ENCODE measurements at places on chromosomes 5 and 9.

DNA sequence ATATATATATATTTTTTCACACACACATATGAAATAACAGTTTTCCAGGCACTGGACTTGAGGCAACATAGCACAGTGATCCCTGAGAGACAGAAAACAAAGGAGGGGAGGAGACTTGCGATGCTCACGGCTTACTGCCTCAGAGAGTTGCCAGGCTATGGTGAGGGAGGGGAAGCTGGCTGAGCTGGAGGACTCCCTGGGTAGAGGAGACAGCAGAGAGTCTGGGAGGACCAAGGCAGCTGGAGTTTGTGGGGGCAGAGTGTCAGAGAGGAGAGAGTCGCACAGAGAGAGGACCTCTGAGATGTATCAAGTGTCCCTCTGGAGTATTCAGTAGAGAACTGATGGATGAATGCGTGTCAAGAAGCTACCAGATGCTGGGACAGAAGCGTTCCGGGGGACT lies 23.1 kb upstream of the QSOX2 start:
- DNase-seq: no peak

DNA sequence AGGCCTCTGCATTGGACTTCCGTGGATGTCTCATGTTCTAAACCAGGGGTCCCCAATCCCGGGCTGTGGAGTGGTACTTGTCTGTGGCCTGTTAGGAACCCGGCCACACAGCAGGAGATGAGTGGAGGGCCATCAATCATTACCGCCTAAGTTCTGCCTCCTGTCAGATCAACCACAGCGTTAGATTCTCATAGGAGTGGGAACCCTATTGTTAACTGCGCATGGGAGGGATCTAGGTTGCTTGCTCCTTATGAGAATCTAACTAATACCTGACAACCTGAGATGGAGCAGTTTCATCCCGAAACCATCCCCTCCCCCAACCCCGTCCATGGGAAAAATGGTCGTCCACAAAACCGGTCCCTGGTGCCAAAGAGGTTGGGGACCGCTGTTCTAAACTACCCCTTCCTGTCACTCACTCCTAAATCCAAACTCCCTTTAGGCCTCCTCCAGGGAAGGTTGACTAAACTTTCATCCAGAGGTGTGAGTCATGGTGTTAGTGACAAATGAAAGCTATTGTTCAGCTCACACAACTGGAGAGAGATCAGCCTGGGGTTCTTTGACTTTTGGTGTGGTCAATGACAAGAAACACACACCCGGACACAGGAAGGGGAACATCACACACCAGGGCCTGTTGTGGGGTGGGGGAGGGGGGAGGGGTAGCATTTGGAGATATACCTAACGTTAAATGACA lies 9.5 kb downstream of the KCNV2 start:
- no peak for DNase-seq

DNA sequence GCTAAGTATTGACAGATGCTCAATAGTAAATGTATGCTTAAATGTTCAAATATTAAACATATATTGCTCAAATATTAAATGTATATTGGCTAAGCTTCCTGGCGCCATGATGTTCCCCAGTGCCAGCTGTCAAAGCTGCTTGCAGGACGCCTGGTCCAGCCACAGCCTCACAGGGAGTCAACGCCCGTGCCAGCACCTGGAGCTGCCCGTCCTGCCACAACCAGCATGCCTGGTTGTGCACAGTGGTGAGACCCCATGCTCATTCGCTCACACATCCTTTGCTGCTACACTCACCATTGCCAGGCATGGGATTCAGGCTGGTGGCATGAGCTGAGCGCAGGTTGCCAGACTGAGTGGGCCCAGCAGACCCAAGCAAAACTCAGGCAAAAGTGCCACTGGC lies 926.9 kb upstream of the EDIL3 start:
- DNase-seq: no peak

DNA sequence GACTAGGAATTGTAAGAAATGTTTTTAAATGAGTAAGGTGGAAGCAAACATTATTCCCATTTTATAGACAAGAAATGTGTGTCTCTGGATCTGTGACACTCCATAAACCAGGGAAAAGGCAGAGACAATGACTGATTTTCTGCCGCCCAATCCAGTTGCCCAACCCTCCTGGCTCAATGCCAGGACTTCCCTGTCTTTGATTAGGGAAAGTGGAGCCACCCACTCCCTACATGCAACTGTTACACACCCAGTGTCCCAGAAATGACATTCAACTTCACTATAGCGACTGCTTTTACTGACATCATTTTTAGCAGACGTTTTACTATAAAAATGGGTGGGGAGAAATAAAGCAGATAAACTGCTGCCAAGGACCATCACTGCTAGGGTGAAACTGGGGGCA lies 79.7 kb downstream of the THBS4 start:
- no peak for DNase-seq

DNA sequence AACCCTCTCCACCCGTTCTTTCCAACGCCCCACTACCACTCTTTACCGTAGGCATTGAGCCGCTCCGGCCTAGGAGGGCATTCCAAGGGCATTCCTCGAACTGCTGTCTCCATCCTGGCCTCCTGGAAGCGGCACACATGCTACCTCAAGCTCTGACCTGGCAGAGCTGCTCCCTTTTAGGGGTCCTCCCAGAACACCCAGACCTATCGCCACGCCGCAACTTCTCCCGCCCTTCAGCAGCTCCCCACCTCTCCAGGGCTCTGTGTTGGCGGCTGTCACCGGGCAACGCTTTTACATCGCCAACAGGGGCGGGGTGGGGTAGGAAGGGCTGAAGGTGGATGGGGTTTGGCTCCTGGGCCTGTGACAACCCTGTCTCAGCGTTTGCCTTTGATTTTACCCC lies 4.6 kb upstream of the MYORG start:
- DNase-seq: no peak

DNA sequence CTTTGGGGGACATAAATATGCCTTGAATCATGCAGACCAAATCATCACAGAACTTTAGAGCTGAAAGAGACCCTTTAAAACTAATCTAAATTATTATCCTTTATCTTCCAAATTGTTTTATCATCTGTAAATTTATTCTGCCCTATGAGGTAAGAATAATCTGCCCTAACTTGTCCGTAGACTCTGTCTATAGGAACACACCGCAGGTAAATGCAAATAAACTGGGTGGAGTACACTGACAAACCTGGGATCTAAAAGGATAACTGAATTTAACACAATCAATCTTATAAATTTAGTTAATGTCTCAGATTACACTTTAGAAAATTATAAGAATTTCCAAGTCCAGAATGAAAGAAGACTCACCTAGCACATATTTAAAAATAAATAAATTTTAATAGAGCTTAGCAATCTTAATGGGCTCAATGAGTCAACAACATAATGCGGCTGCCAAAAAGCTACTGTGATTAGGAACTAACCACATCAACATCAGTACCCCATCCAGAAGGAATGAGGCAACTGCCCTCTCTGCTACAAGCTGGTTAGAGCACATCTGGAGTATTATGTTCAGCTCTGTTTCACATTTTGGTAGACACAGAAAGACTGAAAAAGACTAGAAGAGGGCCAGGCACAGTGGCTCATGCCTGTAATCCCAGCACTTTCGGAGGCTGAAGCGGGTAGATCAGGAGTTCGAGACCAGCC lies 5.6 kb downstream of the MEGF9 start:
- DNase-seq: no peak

- no peak for DNase-seq
Measured at GRCh38 chr5:143197260-143197656, 206.2 kb downstream of the NR3C1 start.

DNA sequence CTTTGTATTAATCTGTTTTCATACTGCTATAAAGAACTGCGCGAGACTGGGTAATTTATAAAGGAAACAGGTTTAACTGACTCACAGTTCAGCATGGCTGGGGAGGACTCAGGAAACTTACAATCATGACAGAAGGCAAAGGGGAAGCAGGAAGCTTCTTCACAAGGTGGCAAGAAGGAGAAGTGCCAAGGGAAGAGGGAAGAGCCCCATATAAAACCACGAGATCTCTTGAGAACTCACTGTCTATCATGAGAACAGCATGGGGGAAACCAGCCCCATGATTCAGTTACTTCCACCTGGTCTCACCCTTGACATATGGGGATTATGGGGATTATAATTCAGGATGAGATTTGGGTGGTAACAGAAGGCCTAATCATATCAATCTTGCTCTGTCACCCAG lies 60.9 kb upstream of the CHD1 start:
- peak; percentile 42 for DNase-seq

DNA sequence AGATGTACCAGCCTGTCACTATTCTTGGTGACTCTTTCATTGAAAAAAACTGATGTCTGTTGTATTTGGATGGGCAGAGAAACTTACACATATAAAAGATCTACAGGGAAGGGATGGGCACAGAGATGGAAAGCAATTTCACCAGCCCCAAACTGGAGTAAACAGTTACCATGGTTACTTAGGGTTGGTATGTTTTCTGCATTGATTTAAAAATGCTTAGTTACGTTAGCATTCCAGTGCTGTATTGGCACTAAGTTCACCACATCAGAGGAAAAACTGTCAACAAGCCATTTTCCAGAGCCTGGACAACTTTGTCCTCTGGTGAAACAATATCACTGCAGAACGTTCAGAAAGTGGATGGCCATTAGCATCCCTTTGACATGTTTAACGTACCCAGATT lies 28.0 kb downstream of the MARCHF3 start:
- DNase-seq: no peak

Measured in Jurkat, Clone E6-1 (cell line).